Suppressor macrophage treated with lipopolysaccharide for 1 hour (primary cell): ENCODE measurements at places on chromosomes 12 and 14.
A peak's percentile ranks its signal among the peaks of the same experiment; 100 is the strongest.

DNA sequence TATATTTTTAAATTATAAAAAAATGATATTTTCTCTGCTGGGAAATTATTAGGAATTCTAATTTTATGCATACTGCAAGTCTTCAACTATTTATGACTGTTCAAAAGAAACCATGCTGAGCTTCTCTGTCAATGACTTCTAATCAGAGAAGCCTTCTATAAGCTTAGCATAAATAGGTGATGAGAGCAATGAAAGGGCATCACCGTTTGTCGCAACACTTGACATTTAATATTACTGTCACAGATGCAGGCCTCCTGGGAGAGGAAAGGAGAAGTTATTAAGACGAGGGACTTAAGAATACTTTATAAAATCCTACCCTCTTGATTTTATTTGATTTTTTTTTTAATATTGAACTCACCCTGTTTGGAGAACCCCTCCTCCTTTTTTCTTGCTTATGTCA is 69.8 kb downstream of the CAPZA3 start:
- no peak for DNase-seq

- DNase-seq = peak; percentile 83
Observed at GRCh38 chr12:24838531-24838950, 110.4 kb downstream of the BCAT1 start.

DNA sequence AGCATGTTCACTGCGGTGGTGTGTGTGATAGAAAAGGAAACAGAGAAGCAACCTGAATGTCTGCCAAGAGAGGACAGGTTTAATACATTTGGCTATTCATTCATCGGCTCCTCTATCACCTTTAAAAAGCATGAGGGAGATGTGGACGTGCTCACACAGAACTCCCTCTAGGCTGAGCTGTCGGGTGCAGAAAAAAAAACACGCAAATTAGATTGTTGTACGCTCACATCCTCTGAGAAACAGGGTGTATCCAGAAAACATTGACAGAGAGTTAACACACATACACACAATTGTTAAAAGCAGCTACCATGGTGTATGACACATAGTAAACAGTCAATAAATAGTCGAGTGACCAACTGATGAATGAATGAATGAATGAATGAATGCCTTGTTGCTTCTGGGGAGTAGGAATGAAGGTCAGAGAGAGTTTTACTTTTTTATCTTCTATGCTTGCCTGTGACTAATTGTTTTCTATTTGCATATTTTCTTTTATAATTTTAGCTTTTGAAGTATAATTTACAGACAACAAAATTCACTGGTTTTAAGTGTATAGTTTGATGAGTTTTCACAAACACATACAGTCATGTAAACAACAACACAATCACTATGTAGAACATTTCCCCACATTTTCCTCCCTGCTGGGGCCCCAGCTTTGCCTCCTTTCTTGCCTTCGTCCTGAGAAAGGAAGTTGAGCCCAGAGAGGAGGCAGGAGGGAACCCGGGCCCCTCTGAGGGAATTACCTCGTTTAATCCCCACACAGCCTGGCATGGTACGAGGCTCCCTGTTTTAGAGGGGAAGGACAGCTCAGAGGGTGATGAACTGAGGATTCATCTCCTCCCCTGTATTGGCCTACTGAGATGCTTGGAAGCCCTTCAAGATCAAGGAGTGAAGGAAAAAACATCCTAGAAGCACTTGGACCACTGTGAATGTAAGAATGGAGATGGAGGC is 19.7 kb upstream of the FAM222A start:
- DNase-seq = no peak

GRCh38 chr12:132063491-132063890 is 80.6 kb downstream of the DDX51 start:
- no peak for DNase-seq

- DNase-seq = no peak
Observed at GRCh38 chr14:100592461-100592891, 5.3 kb upstream of the BEGAIN start.

DNA sequence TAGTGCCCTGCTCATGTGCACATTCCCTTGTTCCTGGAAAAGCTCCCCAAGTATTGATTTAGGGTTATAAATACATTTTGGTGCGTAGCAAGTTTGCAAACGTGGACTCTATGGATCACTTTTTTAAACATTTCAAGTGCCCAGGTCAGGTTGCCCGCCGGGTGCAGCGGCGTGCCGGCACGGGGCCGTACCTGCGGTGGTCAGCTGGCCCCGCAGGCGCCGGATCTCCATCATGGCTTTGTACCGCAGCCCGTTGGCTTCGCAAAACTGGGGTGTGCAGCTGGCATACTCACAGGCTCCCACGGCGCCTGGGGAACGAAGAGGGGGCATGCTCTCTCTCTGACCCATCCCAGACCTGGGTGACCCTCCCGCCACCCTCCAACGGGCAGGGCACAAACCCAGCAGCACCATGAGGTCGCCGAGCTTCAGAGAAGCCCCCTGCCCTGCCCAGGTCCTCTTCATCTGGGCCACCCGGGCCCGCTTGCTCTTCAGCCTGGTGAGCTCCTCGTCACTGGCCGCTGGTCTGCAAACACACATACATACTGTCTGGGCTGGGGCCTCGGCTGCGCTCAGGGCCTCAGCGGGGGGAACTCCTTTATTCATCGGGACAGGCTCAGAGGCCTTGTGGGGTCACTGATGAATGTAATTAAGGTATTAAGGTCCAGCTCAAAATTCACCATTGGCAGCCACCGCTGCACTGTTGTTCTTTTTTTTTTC is 35.1 kb downstream of the DHX37 start:
- DNase-seq = no peak

- DNase-seq = no peak
Observed at GRCh38 chr12:27148791-27149190, 66.4 kb upstream of the C12orf71 start.

GRCh38 chr12:92656911-92657310 is 45.9 kb upstream of the PLEKHG7 start:
- no peak for DNase-seq

- no peak for DNase-seq
Observed at GRCh38 chr14:75456997-75457335, 29.1 kb downstream of the JDP2 start.

- no peak for DNase-seq
Observed at GRCh38 chr14:60212503-60213371, 36.3 kb upstream of the PPM1A start.

- DNase-seq = no peak
Observed at GRCh38 chr14:97724265-97724731, 927.1 kb downstream of the VRK1 start.

DNA sequence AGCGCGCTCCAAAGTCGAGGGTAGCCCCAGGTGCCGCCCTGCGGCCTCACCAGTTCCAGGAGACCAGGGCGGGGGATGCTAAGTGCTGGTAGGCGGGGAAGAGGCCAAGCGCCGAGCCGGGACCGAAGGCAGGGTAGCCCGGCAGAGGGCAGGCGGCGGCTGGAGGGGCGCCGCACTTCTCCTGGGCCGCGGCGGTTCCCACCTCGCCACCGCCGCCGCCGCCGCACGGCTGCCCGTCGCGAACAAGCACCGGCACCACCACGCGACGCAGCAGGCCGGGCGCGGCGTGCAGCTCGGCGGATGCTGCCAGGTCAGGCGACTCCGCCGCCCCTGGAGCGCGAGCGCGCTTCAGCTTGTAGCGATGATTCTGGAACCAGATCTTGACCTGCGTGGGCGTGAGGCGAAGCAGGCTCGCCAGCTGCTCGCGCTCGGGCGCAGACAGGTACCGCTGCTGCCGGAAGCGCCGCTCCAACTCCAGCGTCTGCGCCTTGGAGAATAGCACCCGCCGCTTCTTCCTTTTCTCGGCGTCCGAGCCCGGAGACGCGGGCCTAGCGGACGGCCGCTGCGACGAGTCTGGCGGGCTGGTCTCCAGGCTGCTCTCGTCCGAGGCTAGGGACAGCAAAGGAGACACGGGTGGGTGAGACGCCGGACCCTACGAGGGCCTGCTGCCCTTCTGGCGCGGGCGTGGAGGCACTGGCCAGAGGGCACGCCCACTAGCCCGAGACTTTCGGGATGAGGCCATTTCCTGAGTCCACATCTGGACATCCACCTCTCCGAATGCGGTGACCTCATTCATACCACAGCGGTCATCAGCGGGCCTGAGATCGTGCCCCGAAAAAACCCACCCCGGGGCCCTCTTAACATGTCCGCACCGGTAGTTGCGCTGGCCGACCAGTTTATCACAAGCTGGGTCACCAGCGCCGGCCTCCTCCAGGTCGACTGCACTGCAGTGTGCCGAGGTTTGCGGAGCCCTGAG is 1.3 kb downstream of the NKX2-8 start:
- DNase-seq = no peak

DNA sequence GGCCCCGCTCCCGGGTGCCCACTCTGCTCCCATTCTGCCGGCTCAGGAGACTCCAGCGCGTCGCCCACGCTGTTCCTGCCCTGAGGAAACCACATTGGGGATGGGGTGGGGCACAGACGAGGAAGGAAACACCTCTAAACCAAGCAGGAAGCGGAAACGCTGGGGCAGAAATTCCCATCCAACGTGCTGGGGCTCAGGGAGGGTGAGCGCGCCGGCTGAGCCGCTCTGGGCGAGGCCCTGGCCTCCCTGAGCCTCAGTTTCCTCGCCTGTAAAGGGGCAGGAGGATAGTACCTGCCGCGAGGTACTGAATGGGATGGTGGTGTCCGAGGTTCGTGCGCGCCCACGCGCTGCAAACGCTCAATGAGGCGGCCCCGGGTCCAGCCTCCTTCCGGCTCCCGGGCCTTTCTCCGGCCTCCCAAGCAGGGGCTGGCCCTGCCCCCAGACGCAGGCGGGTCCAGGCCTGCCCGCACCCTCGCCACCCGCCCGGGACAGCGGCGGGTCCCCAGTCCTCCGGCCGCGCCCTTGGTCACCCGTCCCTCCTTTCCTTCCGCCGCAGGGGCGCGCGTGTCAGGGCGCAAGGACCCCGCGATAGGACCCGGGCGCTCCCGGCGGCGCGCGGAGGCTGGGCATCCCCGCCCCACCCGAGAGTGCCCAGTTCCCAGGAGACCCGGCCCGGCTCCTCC is 673 bp downstream of the BEGAIN start:
- peak; percentile 53 for DNase-seq

- DNase-seq = no peak
Observed at GRCh38 chr12:65624554-65625086, 199.7 kb upstream of the HMGA2 start.

DNA sequence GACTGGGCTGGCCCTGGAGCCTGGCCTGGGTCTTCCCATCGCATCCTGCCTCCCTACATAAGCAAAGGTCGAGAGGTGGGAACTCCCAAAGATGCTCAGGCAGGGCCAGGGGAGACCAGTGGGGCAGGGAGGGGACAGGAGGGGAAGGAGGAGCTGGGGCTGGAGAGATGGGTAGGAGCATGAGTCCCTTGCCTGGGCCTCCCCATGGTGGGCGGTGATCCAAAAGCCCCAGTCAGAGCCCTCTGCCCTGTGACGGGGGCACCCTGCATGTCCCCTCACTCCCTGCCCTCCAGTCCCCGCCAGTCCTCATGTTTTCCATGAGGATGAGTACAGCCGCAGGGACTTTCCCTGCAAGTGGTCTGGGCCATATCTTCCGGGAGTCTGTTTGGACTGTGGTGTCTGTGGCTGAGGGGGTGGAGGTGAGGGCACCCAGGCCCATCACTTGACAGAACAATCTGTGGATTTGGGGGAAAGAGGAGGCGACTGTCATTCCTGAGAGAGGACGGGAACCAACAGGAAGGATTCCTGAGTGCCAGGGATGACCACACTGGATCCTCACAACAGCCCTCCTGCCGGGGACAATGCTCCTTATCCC is 9.3 kb downstream of the BDKRB2 start:
- DNase-seq = no peak

DNA sequence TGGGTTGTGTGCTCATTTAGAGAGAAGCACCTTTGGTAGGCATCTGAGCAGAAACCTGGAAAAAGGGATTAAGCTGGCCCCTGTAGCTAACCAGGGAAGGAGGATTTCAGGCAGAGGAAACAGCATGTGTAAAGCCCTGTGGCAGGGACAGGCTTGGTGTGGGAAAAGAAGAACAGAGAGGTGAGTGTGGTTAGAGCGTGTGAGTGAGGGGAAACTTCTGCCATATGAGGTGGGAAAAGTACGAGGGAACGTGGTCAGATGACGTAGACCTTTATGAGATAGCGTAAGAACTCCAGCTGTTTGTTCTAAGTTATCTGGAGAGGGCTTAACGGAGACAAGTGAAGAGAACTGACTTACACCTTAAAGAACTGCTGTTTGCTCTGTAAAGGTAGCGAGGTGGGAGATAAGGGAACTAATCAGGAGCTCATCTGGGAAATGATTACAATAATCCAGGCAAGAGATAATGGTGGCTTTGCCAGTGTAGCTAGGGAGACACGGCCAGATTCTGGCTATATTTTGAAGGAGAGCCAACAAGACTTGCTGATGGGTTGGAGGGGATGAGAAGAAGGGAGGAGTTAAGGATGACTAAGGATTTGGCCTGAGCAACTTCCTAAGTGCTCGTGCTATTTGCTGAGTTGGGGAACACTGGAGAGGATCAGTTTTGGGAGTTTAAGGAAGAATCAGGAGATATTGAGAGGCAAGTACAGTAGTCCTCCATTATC is 234.0 kb downstream of the ETNK1 start:
- DNase-seq = no peak

- peak; percentile 80 for DNase-seq
Observed at GRCh38 chr14:92647797-92648279, 100.6 kb downstream of the LGMN start.
